ENCODE measurements at places on chromosomes 3 and 15. TPM values are rescaled to one million over a fixed set of nuclear protein-coding genes. Genes with fewer than 3 reads are reported as not detected.

RBMS3 gene
- total RNA-seq = 0.90 TPM

VILL gene
- total RNA-seq = 0.21 TPM

BHLHE40 gene
- total RNA-seq = 71.9 TPM

ZBED2 gene
- 0.20 TPM for total RNA-seq

TMA7 gene
- 267 TPM for total RNA-seq

CKMT1B gene
- total RNA-seq = 1.9 TPM

CNOT10 gene
- total RNA-seq = 25.8 TPM

SHC4 gene
- 0.92 TPM for total RNA-seq

LAMB2 gene
- total RNA-seq = 94.6 TPM

LYZL4 gene
- total RNA-seq = not detected

FBXW12 gene
- not detected for total RNA-seq

SLC6A11 gene
- total RNA-seq = 0.08 TPM

TSEN2 gene
- total RNA-seq = 18.0 TPM

ALPK3 gene
- 0.10 TPM for total RNA-seq

IL17RE gene
- total RNA-seq = 1.9 TPM

GABRG3 gene
- 0.62 TPM for total RNA-seq

ERICH6 gene
- not detected for total RNA-seq

EOMES gene
- total RNA-seq = 0.63 TPM

ARRDC4 gene
- 0.09 TPM for total RNA-seq

EXOSC7 gene
- 45.1 TPM for total RNA-seq

AP3B2 gene
- total RNA-seq = 0.61 TPM

PEX5L gene
- not detected for total RNA-seq

PRR20G gene
- total RNA-seq = 1.1 TPM

FETUB gene
- total RNA-seq = 0.12 TPM

OR5AC2 gene
- total RNA-seq = not detected

ILDR1 gene
- total RNA-seq = not detected

ZPLD1 gene
- not detected for total RNA-seq

ONECUT1 gene
- total RNA-seq = 0.24 TPM

CHAC1 gene
- total RNA-seq = 8.9 TPM

TEX55 gene
- total RNA-seq = not detected

ARHGAP11A gene
- total RNA-seq = 69.8 TPM

GPR149 gene
- not detected for total RNA-seq

TM6SF1 gene
- 0.07 TPM for total RNA-seq

RPUSD3 gene
- 57.9 TPM for total RNA-seq

IL12A gene
- total RNA-seq = 1.5 TPM

OXNAD1 gene
- 9.6 TPM for total RNA-seq

ENTPD3 gene
- total RNA-seq = 0.03 TPM

GOLGA8O gene
- 0.17 TPM for total RNA-seq

RAB11A gene
- 293 TPM for total RNA-seq

SGO1 gene
- 15.4 TPM for total RNA-seq

LRRIQ4 gene
- total RNA-seq = not detected

CCR8 gene
- not detected for total RNA-seq

UBXN7 gene
- 8.4 TPM for total RNA-seq

USF3 gene
- 2.9 TPM for total RNA-seq

PARP15 gene
- not detected for total RNA-seq

CHL1 gene
- total RNA-seq = not detected

GPR62 gene
- total RNA-seq = not detected

RASGRP1 gene
- total RNA-seq = 0.24 TPM

All from A549 treated with Hydrocortisone at 1 μM for 4 hours (cell line).